ENCODE measurements at places on chromosomes 7 and 10.

DNA sequence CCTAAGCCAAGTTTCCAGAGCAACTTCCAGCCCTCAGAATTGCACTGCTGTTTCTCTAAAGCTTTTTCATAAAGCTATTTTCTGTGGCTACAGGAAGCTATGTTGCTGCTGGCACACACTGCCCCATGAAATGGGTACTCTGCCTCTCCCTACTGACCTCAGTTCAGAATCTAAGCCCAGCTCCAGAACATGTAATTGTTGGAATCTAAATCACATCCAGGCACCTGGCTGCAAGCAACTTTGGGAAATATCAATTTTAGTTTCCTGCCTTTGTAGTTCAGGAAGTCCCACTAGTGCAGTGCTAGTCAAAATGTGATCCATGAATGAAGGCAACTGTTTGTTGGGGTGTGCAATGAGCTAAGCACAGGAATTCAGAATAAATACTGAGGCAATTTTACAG, 226.2 kb downstream of the THSD7A start:
- no peak for DNase-seq

DNA sequence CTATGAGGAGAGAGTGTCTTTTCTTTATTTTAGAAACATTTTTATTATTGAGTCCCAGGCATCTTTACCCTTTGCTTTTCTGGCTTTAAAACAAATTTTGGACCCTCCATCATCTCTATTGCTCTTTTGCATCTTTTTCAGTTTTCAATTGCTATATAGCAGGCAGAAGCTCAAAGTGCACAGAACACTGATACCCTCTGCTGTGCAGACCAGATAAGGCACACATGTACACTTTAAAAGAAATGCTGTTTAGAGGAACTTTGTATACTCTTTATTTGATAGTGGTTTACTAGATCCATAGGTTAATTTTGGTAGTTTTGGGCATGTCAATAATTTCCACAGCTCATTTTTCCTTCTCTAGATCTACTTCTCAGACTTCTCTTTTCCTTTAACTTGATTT, 324.2 kb downstream of the SH2D4B start:
- no peak for DNase-seq

- DNase-seq: no peak
Observed at GRCh38 chr10:98141484-98142073, 7.1 kb downstream of the R3HCC1L start.

GRCh38 chr7:54796150-54796549, 37.1 kb upstream of the SEC61G start:
- no peak for DNase-seq

DNA sequence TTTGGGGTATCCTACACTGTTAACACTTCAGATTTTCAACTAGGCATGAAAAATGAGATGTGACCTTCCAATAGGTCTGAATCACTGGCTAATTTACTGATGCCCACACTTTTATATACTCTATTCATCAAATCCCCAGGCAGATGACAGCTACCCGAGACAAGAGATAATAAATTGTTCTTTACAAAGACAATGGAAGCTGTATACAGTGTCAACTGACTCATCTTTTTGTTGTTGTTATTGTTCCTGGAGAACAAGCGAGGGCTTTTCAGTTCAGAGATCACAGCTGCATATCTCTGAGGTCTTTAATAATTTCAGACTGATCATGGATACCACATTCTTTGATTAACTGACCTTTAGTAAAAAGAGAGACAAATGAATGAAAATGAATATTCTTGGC, 228.9 kb downstream of the SDHAF3 start:
- DNase-seq: no peak
